WTC11 (cell line): ENCODE measurements at places on chromosomes 1 and 21. TPM values are rescaled to one million over a fixed set of nuclear protein-coding genes. Genes with fewer than 3 reads are reported as not detected.

LEFTY1 gene
- 47.0 to 52.9 TPM (median 49.0 TPM) in 3 replicates for total RNA-seq

DNA sequence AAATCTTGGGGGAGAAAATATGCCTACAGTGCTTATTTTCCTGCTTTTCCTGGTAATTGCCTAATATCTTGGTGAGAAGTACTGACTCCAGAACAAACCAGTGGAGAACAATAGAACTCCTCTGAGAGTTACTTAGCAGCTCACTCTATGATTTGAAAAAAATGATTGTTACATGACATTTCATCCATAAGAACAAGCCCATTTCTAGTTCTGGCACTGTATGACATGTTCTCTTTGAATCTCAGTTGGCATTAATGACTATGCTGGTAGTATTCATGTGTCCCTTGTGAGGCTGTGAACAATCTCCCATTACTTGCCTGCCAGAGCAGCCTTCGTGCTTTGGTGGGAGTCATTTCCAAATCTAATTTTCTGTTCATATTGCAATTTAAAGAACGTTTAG is 58.0 kb downstream of the CLIC4 start:
- no peak for DNase-seq

GRCh38 chr1:19800076-19800804 is 524 bp upstream of the TMCO4 start:
- no peak for DNase-seq

GRCh38 chr1:202274611-202275010 is 67.1 kb downstream of the UBE2T start:
- peak; percentile 42 for DNase-seq

GRCh38 chr1:110542725-110543124 is 23.8 kb upstream of the KCNA10 start:
- no peak for DNase-seq

DNA sequence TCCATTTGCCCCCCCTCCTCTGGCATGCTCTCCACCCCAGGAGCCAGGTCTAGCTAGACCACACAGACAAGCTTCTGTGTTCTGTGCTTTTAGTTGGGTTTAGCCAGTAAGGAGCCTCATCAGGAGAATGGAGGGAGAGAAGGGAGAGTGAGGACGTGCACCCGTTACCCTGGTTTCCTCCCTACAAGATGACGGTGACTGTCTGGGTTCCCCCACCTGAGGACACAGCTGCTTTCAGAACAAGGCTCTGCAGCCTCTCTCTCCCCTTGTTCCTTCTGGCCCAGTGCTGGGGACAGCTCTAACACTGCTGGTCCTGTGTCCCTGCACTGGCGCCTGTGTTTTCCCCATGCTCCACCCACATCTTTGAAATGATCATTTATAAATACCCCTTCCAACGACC is 184.4 kb upstream of the GALNT2 start:
- DNase-seq: no peak

- no peak for DNase-seq
Observed at GRCh38 chr1:98763488-98764150, 102.1 kb downstream of the SNX7 start.

DNA sequence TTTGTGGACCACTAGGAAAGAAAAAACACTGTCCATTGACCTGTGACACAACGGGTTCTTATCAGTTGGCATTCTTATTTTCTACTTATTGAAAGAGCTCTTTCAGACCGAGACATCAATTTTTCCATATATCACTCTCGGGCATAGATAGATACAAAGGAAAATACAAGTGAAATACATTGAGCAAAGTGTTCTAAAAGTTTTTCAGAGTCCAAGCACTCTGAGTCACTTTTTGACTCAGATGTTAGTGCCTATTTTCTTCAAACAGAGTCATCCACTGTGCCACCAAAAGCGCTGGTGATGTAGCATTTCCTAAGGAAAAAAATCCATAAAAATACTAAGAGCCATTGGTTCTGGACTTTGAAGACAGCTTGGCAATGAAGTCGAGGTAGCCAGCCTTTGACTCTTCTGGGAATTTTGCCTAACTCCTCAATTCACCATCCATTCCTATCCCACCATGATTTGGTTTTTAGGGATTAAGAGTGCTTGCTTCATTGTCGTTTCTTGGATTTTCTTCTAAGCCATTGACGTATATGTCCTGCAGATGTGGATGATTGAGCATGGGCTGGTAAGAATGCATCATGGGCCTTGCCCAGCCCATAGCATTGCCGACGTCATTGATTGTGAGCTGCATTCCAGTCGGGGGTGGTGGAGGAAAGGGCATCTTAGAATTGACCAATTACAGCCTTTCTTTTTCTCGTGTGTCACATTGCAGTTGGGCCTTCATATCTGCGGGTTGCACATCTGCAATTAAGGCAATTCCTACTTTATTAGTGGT is 10.6 kb downstream of the GALNT2 start:
- DNase-seq: no peak
